AG08395 (cell line): ENCODE measurements at places on chromosomes 11 and 22.

GRCh38 chr11:117944554-117944953 lies 15.4 kb upstream of the TMPRSS13 start:
- DNase-seq, result no peak

- DNase-seq, result no peak
Observed at GRCh38 chr11:73578592-73579185, 19.2 kb downstream of the FAM168A start.

DNA sequence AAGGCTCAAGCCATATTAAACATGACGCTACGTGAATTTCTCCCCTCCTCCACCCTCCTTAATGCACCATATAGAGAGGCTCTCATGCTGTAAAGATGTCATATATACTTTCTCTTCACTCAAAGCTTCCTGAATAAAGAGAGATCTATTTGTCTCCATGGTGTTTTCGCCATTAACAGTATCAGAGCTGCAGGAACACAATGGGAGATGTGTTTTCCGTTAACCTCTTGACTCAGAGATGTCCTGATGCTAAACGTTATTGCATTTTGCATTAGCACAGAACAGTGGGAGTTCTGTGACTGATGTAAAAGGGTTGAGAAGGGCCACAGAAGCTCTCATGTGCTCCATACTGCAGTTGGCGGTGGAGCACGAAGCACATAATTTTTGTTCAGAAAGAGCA lies 25.7 kb upstream of the BLID start:
- DNase-seq, result no peak

GRCh38 chr22:22408731-22409696 lies 99.5 kb downstream of the ZNF280B start:
- DNase-seq, result peak; percentile 43

DNA sequence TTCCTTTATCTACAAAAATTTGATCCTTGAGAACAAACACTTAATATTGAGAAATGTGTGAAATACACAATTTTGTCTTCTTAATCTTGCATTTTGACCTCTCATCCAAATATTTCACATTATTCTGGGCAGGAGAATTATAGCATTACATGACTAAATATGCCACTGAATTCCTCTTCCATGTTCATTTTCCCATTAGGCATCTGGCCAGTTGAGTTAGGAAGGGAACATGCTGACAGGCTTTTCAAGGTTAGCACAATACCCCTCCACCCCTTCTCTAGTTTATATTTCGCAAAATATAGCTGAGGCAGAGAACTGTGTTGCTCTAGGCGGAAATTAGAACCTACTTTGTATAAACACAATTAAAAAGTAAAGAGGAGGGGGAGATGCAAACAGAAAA lies 271.7 kb upstream of the ZC3H12C start:
- DNase-seq, result peak; percentile 10

GRCh38 chr22:30718938-30719337 lies 24.3 kb downstream of the OSBP2 start:
- DNase-seq, result no peak

- peak; percentile 54 for DNase-seq
Observed at GRCh38 chr11:27720277-27720830, 20.1 kb upstream of the BDNF start.

DNA sequence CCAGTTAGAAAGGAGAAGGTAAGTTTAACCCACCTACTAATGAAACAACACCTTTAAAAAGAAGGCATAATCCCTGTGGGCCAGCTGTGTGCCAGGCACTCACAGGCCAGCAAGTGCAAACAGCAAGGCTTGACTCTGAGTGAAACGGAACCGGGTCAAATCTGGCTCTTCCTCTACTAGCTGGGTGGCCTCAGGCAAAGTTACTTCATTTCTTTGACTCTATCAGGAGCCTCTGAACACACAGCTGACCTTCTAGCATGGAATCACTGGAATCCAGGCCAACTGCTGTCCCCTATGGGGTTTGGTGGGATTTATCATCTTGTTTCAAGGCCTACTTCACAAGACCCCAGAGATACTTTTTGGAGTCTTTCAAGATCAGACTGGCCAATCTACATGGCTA lies 3.3 kb downstream of the RAB38 start:
- no peak for DNase-seq

DNA sequence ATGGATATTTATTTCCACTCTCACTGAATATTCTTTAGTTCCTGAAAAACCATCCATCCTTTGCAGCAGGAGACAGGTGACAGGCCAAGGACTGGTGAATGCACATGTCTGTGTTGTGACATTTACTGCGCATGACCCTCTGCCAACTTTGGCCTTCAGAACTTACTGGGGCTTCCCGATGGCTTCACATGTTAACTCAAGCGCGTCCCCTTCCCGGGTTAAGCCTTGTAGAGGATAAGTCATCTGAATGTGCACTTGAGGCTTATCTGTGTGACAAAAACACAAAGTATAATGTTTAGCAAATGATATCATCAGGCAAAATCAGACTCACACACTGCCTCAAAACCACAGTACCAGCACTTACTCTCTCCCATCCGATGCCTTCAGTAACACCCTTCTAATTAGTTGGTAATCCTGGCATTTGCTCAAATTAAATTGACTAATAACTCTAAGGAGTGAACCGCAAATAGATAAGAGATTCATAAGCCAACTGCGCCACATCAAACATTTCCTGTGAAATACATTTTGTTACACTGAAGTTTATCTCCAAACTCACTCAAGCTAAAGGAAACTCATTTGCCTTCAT lies 286.4 kb downstream of the CADM1 start:
- no peak for DNase-seq

DNA sequence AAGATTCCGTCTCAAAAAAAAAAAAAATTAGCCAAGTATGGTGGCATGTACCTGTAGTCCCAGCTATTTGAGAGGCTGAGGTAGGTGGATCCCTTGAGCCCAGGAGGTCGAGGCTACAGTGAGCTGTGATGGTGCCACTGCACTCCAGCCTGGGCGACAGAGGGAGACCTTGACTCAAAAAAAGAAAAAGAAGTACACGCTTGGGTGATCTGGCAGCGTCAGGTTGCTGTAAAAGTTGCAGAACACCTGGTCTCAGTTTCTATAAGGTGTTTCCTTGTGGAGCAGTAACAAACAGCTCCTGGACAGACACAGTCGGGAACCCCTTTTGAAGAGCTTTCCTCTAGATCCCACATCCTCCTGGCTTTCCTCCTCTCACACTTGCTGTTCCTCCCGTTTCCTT lies 45.8 kb downstream of the SCGB1A1 start:
- no peak for DNase-seq

DNA sequence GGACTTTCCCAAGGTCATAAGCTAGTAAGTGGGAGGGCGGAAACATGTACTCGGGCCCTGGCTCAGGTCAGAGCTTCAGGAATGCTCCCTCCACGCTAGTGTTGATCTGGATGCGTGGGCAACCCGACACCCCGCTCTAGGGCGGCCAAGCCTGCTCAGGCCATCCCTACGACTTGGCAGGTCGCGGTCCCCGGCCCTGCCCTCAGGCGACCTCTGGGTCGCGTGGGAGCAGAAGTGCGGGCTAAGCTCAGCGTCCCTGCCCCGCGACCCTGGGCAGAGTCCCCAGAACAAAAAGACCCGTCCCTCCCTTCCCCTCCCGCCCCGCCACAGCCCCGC lies 781 bp upstream of the TEF start:
- DNase-seq, result peak; percentile 83

DNA sequence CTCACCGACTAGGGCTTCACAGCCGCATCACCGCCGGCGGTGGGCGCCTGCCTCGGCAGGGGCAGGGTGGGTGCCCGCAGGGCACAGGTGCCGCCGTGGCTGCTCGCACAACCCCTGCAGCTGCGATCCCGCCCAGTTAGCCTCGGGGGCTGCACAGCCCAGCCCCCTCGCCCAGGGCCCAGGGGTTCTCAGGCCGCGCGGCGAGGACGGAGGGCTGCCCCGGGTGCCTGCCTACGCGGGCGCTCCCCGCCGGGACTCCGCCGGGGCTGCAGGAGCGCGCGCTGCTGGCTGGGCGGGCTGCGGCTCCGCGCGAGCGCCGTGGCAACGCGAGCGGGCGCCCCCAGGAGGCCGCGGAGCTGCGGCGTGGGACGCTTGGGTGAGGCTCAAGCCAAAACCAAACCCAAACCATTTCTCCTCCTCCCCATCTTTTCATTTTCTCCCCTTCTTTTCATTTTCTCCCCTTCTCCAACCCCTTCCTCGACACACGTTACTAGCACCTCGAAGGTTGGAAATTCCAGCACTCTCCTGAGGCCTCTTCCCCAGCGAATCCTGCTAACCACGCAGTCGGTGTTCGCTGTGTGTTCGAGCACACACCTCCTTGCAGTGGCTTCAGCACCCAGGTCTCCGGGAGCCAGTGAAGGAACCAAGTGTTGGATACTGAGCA lies at the start of gene MICAL3:
MICAL3 (minus strand) TSS at position 286 of the 664 bp plus-strand sequence. CDS start 117,749 bp downstream, outside the sequence.
- peak; percentile 82 for DNase-seq

GRCh38 chr11:130721736-130722135 lies 194.5 kb downstream of the SNX19 start:
- DNase-seq, result no peak

DNA sequence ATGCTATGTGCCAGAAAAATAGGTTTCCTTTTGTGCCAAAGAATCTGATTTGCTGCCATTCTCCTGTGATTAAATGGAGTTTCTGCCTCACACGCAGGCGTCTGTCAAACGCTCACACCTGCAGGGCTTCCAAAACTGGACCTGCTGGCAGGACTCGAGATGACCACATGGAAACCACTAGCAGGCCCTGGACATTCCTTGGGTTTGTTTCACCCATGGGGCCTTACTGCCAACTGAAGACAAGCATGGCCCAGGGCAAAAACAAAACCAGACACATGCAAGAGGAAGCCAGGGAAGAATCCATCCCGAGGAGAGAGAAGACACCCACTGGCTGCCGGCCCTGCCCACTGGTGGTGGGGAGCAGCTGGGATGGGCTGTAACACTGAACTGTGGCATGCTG lies 55.9 kb upstream of the MN1 start:
- DNase-seq, result peak; percentile 85

DNA sequence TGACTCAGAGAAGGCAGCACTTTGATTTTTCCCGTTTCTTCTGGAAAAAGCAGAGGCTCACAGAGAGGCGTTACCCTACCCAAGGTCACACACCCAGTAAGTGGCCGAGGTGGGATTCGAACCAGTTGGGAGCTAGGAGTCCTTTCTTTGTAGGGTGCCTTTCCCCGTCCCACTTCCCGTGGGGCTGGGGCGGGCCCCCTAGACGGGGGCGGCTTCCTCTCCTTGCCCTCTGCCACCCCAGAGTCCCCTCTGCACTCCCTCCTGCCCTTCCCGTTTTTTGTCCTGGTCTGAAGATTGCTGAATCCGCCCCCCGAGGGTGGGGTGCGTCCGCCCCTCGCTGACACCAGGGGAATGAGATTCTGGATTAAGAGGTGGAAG lies 747 bp downstream of the TPCN2 start:
- no peak for DNase-seq

DNA sequence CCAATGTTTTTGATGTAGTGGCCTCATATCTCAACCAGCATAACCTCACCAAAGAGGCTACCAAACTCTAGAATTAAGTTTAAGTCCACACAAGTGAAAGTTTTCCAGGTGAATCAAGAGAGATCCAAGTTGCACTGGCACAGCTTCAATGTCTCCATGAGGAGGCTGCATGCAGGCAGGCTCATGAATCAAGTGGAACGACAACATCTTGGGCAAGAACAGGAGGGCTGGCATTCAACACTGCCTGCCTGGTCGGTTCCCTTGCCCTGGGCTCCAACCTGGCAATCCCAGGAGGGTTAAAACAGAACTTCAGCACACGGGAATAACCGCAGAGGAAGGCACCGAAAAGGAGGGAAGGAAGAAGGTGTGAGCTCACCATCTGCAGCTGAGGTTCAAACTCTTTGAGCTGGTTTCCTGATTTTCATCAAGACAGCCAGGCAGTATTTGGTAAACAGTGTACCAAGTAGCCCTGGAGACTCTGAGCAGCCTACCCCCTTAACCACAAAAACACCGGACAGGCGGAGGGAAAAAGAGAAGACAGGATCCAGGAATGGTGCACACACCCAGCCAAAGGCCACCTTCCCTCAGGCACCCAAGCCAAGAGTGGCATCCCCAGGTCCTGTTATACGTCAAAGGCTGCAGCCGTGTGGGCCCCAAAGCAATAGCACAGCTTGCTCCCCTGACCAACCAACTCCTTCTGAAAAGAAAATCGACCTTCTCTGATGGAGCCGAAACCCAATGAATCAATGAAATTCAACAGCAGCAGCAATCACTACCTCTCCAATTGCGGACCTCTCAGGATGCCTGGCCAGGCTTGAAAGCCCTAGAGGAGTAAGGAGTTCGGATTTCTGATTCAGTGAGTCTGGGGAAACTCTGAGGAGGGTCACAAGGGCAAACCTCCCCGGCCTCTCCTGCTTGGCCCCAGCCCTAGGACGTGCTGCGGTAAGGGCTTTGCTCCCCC lies 1.3 kb downstream of the PACSIN2 start:
- DNase-seq, result no peak

DNA sequence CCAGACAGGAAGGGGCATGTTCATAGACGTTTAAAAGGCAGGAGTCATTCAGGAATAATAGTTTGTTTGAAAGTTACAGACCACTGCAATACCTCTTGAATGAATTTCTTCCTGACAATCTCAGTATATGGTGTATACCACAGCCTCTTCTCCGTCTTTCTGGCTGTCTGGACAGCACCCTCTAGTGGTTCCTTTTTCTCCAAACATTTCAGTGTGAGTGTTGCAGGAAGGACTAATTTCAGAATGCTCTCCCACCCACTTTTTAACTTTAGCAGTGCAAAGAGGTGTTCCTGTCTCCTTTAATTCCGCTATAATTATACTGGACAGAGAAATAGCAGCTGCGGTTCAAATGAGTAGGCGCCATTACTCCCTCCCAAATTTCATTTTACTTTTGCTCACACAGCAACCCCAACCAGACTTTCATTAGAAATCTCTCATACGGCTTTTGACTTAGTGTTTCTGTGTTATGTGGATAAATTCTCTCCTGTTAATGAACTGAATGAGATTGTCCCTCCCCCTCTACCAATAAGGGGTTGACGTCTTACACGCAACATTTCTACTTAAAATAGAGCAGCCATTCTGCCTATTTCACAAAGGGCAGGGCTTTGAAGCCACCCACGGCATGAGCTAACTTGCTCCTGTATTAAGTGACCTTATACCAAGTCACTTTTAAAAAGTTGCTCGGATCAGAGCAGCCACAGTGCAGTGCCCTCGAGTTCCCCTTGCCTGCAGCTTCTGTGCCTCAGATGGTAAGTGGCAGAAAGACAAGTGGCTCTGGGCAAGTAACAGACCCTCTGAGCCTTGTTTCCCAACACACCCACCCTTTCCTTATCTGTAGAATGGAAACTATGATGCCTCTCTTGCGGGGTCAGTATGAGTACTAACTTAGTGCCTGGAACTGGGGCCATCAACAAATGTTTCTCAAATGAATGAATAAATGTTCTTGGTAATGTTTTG lies 368.6 kb downstream of the OPCML start:
- DNase-seq, result peak; percentile 45

DNA sequence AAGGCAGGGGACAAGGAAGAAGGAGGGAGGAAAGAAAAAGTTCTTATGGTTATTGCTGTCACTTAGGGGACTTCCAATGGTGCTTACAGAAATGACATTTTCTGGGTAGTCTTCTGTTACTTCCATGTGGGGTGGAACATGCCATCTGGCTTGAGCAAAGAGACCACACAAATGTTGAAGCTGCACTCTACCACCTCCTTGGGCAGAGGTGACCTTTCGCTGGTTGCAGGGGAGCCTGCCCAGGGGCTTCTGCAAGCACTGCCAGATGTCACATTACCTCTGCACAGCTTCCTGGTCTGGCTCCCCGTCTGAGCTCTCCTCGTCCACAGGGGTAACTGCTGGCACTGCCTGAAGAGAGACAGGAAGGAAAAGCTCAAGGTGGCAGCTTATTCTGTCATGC lies 32.6 kb upstream of the APOA1 start:
- DNase-seq, result no peak
